Activated naive CD4-positive, alpha-beta T cell treated with anti-CD3 and anti-CD28 coated beads for 36 hours (primary cell): ENCODE measurements at places on chromosomes 5 and 9.

- no peak for DNase-seq
Observed at GRCh38 chr5:10384483-10384882, 31.0 kb downstream of the MARCHF6 start.

- DNase-seq = no peak
Observed at GRCh38 chr9:33161589-33162132, 5.5 kb downstream of the B4GALT1 start.

DNA sequence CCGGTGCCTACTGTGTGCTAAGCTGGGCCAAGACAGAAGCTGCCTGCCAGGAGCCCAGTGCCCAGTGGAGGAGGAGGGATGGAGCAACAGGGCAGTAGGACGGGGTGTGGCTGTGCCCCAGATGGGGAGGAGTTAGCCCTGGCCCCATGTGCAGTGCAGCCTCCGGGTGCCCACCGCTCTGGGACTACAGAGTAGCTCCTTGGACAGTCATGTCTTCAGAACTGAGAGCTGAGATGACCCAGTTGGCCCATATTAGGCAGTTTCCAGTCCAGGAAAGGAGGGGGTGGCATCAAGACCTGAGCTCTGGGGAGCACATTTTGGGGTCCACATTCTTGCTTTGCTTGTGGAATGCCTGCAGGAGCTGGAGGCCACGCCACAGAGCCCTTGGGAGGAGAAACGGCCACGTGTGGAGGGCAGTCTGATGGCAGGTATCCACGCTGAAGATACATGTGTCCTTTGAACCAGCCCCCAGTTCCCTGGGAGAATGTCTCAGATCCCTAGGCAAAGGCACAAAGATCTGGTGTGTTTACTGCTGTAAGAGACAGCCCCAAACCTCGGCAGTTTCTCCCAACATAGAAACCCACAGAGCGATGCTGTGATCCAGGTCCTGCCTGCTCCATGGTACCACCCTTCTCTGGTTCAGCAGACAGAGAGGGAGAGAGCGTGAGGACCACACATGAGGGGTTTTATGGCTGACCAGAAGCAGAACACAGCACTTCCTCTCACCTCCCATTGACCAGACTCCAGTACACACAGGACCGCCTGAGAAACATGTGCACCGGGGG is 46.8 kb upstream of the FCN1 start:
- no peak for DNase-seq

DNA sequence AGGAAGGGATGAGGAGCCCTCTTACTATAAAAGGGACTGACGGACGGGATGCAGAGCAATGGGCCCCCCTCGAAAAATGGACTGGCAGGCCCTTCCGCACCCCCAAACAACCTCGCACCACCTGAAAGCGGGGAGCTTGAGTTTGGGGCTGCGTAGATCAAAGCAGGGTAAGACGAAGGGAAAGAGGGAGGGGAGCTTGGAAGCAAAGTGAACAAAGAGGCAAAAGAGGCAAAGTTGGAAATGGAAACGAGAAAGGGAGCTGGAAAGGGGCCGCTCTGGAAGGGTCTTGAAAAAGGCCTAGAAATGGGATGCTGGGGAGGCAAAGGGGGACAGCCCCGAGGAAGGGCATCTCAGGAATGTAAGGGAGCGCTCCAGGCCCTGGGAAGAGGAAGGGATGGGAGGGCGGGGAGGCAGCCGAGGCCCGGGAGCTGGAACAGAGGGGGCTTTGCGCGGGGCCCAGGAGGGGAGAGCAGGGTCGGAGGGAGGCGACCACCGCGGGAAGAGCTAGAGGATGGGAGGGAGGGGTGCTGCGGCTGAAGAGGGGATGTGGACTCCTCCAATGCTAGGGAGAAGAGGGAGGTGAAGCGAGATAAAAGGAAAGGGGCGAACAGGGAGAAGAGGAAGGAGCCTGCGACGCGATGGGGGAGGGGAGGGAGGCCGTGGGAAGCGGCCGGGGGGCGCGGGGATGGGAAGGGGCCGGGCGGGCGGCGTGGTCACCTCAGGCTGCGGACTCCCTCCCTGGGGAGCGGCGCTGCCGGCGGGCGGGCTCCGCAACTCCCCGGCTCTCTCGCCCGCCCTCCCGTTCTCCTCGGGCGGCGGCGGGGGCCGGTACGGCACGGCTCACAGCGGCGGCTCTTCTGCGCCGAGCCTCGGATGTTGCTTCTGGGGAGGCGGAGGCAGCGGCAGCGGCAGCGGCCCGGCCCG is 577 bp downstream of the RNF145 start:
- peak; percentile 35 for DNase-seq

DNA sequence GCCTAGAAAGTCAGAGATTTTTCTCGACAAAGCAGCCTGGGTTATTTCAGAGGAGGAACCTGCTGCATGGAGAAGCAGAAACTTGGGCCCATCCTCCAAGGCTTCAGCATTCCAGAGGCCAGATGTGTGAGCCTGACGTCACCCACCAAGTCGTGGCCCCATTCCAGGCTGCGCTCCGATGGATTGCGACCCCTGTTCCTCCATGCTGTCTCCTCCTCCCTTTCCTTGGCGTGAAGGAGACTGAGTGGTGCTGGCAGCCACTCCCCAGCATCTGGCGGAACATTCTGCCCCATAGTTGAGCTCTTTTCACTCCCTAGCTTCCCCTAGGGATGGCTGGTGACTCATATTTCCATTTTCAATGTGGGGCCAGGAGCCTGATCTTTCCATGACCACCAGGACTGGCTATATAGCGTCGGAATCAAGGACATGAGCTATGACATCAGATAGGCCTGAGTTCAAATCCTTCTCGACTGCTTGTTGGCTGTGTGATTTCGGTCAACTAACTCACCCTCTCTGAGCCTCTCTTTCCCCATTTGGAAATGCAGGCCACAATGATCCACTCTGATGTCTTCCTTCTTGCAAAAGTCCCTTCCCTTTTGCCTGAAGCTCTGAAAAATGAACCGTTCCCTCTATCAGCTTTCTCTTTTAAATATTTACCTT is 24.5 kb upstream of the DUSP1 start:
- no peak for DNase-seq

GRCh38 chr9:3014178-3014577 is 170.3 kb upstream of the PUM3 start:
- no peak for DNase-seq

GRCh38 chr5:146890066-146890465 is 11.5 kb upstream of the PPP2R2B start:
- no peak for DNase-seq

DNA sequence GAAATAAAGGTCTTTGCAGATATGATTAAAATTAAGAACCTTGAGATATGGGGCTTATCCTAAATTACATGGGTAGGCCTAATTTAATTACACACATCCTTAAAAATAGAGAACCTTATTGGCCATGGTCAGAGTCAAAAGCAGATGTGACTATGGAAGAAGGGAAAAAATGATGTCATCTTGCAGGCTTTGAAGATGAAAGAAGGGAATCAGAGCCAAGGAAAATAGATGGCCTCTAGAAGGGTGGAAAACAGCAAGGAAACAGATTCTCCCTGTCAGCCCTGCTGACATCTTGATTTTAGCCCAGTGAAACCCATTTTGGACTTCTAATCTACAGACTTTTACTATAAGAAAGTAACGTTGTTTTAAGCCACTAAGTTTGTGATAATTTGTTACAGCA is 37.6 kb upstream of the KCNN2 start:
- DNase-seq = no peak

- no peak for DNase-seq
Observed at GRCh38 chr9:108167136-108167900, 677.7 kb upstream of the KLF4 start.

GRCh38 chr9:105690742-105691141 is 3.6 kb upstream of the TMEM38B start:
- DNase-seq = no peak

- DNase-seq = no peak
Observed at GRCh38 chr9:27351438-27351837, 54.5 kb upstream of the EQTN start.

GRCh38 chr5:71693828-71694427 is 25.1 kb upstream of the CARTPT start:
- no peak for DNase-seq

DNA sequence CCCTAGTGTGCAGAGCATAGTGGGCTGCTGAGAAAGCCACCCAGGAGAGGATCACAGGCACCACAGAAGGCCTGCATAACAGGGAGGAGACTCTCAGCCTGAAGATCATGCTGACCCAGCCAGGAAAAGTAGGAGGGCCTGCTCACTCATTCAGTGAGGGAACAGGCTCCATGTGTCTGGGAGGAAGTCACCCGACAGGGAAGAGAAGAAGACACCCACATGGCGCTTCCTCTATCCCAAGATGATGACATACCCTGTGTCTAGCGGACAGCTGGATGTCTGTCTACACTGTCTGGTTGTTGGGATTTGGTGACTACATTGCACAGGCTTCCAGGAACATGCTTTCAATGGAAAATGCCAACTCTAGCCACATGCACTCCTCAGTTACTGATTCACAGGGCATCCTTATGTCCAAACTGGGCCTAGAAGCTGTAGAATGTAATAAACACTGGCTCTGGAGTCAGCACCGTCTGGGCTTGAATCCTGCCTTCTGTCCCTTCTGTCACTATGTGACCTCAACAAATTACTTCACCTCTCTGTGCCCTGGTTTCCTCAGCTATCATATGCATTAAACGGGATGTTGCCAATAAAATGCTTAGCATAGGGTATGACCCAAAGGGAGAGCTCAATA is 47.6 kb downstream of the KLHL3 start:
- no peak for DNase-seq

DNA sequence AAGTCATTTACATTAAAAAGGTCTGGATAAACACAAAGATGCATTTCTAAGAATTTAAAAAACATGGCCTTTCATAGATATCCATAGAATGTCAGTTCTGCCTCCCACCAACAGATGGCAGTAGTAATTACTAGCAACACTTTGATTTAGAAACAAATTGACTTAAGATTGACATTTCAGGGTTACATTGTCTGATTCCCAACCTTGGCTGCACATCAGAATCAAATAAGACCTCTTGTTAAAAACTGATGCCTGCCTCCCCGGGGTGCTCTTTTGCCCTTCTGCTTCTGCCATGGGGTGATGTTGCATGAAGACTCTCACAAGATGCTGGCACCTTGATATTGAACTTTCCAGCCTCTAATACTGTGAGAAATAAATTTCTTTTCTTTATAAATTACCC is 146.2 kb upstream of the GPR151 start:
- DNase-seq = no peak

GRCh38 chr5:80668016-80668969 is 13.5 kb upstream of the DHFR start:
- no peak for DNase-seq

DNA sequence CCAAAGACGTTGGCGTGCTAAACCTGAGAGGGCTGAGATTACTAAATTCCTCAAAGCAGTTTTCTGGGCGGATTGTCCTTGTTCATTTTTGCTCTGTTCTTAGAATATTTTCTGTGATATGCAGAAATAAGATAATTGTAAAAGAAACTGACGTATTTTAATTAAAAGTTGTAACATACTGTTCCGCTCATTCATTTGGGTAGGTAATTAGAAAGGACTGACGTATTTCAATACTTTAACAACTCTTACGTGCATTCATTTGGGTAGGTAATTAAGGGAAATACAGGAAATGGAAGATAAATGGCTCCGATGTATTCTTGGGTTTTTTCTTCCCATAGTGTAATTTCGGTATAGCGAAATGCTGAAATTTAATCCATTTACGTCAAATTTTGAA is 1.1 kb downstream of the OSTF1 start:
- DNase-seq = no peak

- no peak for DNase-seq
Observed at GRCh38 chr9:136147038-136147889, 28.6 kb upstream of the TMEM250 start.

- no peak for DNase-seq
Observed at GRCh38 chr5:88792144-88792840, 90.7 kb downstream of the MEF2C start.

DNA sequence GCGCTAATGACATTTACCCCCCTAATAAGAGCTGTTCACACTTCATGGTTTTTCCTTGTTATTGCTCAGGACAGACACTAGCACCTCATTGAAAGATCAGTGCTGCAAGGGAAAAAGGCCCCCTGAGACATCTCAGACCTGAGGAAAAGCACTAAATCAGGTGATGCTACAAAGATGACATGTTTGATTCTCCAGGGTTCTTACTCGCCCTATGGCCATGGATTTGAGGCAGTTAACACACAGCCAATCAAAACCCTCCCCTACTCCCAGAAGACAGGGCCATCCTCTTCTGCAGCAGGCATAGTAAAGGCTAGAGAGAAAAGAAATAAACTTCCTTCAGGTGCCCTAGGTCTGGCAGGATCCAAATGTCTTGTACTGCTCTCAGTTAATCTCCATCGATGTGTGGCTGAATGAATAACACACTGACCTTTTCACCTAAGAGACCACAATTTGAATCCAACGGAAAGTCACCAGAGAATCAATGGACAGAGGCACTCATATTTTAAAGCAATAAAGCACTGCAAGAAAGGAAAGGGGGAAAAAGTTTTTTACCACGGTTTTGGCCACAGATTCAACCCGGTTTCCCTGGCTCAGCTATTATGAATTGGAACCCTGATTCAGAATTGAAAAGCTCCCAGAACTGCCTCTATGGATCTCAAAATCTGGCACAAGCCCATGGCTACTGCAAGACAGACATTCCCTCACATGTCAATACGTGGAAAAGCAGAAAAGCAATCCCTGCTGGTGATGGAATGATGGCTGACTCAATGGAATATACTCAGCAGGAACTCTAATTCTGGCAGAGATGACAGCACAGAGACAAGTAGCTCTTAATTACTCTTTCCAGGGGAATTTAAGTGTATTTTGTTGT is 329.5 kb downstream of the BNC2 start:
- no peak for DNase-seq

- DNase-seq = no peak
Observed at GRCh38 chr9:32877103-32877502, 93.8 kb downstream of the TMEM215 start.

GRCh38 chr5:179190851-179191505 is 130.8 kb downstream of the ZNF354C start:
- no peak for DNase-seq

GRCh38 chr5:179289756-179290385 is 55.4 kb downstream of the ADAMTS2 start:
- DNase-seq = no peak

GRCh38 chr5:106408570-106408969 is 1262.2 kb downstream of the EFNA5 start:
- no peak for DNase-seq

DNA sequence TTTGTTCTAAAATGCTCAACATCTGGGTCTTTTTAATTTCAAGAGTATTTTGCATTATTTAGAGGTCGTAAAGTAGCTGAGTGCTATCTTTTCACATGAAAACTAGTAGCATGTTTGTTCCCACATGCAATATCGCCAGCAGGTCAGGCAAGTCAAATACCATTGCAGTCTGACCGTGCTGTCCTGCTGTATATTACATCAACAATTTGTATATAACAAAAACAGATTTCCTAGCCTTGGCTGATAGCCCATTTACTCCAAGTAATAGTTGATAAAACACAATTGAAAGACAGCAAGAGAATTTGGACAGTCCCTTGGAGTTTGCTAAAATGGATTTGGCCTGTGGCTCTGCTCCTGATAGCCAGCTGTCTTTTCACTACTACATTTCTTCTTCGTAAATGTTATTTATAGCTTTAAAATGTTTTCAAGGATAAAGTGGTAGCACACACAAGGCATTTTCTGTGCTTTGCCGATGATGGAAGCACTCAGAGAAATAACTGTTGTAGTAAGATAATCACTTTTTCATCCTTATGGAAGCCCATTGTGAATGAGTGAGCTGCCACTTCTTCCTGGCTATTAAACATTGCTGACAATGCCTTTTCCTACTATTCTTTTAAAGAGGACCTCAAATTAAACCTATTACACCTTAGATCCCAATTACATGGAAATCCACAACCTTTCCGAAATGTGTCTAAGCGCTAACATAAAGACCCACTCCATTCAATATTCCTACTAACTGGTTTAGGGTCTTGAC is 992.1 kb downstream of the MAT2B start:
- no peak for DNase-seq

- DNase-seq = no peak
Observed at GRCh38 chr9:76419782-76420380, 25.7 kb upstream of the RFK start.
